Activated CD4-positive, alpha-beta T cell treated with anti-CD3 and anti-CD28 coated beads, Interleukin-2, amount 50 U/mL, for 16 hours (primary cell): ENCODE measurements at places on chromosomes 16 and 17.

DNA sequence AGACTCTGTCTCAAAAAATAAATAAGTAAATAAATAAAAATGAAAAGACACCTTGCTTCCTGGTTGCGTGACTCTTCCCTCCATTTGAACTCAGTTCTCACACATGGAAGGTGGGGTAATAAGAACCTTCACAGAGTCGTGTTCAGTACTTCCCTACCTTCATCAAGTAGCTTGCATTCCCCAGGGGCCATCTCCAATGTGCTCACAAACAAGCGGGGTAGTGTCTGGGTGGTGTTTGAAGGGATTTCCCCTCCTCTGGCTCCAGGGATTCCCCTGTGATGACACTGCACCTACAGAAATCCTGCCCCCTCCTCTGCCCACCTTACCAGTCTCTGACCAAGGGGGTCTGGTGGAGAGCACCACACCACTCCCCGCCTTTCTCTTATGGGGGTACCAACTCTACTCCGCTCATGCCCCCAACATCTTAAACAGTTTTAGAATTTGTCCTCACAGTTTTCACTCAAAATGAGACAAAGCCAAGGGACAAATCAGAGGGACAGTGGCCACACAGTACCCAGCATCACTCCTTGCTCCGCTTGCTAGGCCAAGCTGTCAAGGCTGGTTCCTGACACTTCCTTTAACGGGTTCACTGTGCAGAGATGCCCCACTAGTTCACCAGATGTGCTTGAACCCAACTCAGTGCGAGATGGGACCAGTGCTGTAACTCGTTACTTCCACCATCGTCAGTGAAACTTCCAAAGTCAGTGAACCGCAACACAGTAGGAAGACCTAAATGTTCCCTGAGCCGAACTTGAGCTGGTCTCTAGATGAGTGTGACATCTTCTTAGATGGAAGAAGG, 69.1 kb downstream of the COPRS start:
- no peak for DNase-seq

GRCh38 chr17:81018044-81018802, 16.7 kb upstream of the BAIAP2 start:
- DNase-seq, result peak; percentile 60

DNA sequence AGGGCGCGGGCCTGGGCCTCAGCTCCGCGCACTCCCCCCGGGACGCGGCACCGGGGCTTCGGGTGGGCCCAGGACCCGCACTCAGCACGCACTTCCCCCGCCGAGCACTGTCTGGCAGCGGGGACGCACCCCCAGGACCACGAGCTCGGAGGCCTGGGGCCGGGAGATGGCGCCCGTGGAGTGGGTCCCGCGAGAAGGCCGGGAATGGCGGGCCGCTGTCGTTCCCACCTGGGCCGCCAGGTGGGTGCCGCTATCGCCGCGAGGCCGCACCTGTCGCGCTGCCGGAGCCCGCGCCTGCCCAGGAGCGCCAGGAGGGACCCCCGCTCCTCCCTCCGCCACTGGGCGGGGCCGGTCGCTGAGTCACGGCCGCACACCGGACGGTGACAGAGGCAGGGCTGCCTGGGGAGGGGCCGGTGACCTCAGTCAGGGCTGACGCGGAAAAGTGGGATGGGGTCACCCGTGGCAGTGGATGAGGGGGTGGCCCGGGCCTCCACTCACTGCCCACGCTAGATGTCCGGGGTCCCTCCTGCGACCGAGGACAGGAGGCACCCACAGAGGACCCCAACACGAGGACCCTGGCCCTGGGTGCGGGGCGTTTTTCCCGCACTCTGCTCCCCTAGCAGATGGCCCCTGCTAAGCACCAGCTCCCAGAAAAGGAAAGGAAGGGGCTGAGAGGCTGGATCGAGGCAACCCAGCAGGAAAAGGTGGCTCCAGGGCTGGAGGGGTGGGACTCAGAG, 6.9 kb upstream of the ACTG1 start:
- peak; percentile 47 for DNase-seq

DNA sequence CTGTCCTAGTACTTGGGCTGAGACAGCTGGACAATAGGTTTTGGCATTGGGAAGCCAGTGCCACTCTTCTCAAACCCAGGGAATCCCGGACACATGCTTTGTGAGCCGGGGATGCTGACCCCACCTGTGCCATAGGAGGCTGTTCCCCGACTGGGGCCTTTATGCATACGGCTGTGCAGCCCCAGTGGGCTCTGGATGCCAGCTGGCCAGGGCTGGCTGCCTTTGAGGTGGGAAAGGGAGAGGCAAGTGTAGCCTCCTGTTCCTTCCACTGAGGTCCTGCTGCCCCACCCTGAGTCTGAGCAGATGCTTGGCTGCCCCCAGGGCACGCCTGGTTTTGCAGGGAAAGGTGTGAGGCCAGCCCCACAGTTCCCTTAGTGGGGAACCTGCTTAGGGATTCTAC, 105.7 kb downstream of the CCDC182 start:
- DNase-seq, result no peak

GRCh38 chr16:59950431-59950830, 1216.3 kb upstream of the GOT2 start:
- DNase-seq, result no peak

GRCh38 chr17:28864991-28865849, 10.4 kb downstream of the ERAL1 start:
- DNase-seq, result no peak

- DNase-seq, result no peak
Observed at GRCh38 chr17:73138541-73139138, 26.2 kb upstream of the SSTR2 start.

DNA sequence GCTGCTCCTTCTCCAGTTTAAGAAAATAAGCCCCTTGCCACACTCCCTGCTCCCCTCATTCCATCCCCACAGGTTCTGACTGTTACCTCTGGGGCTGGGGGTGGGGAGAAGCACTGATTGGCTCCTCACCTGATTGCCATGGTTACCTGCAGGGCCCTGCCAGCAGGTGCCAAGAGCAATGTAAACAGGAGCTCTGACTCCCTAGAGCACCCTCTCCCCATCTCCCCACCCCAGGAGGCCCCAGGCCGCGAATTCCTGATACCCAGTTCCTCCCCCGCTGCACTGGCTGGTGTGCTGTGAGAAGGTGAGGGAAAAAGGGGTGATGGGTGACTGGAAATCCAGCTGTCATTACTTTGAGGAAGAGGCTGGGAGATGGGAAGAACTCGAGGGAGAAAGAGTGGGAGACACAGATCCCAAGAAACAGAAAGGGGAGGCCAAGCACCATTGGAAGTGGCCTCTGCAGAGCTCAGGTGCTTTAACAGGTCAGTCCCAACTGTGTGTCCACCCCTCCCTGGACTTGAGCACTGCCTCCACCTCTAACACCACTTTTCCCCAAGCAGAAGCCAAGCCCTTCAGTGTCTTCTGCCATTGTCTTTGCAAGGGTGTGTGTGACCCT, 4.5 kb downstream of the PCGF2 start:
- no peak for DNase-seq

DNA sequence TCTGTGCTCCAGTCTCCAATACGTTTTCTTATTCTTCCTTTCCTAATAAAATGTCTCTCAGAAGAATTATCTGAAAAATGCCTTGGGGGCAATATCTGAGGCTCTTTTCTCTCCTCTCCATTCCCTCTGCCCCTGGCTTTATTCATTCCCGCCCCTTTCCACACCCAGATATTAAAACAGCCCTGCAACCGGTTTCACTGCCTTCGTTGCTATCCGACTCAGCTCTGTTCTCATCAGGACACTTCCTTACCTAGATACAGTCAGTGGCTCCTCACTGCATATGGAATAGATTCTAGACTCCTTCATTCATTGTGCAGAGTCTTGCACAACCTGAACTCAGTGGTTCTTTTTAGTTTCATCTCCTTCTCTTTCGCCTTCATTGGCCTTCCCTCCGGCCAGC, 52.0 kb upstream of the TEKT3 start:
- DNase-seq, result no peak

GRCh38 chr17:82202981-82203380, 9.7 kb downstream of the CCDC57 start:
- DNase-seq, result peak; percentile 33

- DNase-seq, result no peak
Observed at GRCh38 chr17:68760141-68760475, 158.9 kb upstream of the FAM20A start.

GRCh38 chr16:86575095-86575685, 3.2 kb upstream of the FOXL1 start:
- no peak for DNase-seq

- no peak for DNase-seq
Observed at GRCh38 chr16:4736546-4736945, 2.2 kb downstream of the DNAAF8 start.

GRCh38 chr17:76131051-76131691, 9.9 kb downstream of the FOXJ1 start:
- DNase-seq, result no peak

GRCh38 chr17:82528484-82529265, 9.1 kb downstream of the FOXK2 start:
- DNase-seq, result no peak

DNA sequence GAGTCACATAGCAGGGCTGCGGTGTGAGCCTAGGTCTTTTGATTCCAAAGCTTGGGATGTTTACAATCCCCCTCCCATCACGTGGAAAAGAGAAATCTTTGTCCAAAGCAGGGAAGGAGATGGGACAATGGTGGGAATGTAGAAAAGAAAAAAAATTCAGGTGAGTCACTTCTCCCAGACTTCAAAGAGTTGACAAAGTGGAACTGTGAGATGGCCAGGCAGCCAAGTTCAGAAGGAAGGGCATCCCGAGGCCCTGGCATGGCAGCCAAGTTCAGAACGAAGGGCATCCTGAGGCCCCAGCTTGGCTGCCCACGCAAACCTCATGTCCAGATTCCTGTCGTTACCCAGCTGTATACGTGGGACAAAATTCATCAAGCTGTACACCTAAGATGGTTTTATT, 47.5 kb downstream of the FOXL1 start:
- no peak for DNase-seq

DNA sequence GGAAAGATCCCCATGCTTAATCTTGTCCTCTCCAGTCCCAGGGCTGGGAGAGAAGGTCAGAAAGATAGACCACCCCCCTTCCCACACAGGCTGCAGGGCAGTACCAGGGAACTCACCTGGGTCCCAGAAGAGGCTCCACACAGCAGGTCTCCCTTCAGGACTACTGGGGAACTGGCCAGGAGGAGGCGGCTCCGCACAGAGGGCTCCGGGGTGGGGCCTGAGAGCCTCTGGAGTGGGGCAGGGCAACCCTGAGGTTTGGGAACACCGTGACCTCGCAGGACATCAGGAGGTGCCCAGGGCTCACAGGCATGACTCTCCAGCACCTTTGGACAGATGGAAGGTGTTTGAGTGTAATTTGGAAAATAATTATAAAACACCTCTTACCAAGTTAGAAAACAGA, 11.0 kb downstream of the ABCA3 start:
- DNase-seq, result no peak

DNA sequence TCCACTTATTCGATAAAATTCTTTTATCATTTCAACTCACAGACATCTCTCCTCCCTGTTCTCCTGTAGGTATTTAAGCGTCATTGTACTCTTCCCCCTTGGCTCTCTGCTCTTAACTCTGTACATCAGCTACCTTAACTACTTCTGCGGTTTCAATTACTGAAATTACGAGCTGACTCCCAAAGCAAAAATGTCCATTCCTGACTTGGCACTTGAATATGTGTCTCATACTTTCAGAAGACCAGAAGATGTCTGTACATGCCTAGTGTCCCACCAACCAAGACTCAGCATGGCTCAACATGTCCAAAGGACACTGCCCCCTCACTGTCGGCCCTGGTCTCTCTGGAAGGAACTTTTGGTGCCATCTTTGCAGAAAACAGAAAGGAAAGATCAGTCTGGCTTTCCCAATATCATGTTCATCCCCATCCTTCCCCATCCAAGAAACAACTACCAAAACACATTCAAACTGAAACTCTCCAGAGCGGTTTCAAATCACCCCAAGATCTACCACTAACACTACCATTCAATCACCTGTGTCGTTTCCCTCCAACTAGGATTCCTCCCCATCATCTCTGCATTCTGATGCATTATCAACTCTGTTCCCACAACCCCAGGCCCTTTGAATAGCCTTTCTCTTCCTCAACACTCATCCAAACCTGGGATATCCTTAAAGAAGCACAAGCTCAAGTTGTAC, 74.9 kb downstream of the ZFHX3 start:
- no peak for DNase-seq

DNA sequence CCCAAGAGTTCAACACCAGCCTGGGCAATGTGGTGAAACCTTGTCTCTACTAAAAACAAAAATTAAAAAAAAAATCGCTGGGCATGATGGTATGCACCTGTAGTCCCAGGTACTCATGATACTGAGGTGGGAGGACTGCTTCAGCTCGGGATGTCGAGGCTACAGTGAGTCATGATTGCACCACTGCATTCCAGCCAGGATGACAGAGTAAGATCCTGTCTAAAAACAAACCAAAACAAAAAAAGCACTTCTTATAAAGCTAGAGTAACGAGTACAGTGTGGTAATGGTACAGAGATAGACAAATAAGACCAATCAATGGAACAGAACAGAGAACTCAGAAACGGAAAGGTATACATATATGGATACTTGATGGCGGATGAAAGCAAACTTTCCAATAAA, 4.4 kb downstream of the NSMCE1 start:
- no peak for DNase-seq

- DNase-seq, result no peak
Observed at GRCh38 chr16:3478242-3478925, 16.9 kb downstream of the C16orf90 start.

DNA sequence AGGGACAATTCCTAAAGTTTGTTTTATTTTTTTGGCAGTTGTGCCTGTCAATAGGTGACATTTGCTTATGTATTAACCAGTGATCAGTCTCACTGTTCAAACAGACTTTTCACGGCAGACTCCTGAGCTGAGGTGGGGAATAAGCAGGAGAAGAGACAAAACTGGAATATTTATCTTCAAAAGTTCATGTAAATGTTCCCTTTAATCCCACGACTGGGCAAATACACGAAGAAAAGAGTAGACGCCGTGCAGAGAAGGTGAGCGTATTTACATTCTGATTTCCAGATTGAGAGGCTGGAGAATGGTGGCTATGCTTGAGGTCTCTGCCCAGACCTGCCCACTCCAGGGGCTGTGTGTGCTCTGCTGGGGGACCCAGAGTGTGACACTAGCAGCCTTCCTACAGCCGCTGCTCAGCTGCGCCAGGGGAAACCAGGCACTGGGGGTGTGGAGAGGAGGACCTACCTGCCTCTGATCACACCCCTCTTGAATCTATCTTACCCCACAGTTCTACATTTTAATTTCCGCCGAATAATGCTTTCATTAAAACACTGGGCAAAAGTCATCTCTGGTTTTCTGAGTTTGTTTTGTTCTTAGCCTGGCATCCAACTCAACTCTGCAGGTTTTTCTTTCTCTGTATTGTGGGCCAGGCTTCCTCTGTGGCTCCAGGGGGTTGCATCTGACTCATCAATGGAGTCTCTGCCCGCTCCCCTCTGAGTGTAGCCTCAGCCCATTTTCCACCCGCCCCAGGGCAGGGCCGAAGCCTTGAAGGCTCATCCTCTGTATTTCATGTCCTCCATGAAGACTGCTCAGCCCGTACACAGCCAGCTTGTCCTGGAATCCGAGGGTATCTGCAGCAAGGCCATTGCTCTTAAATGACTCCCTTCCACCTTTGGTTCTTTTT, 237.1 kb downstream of the NTN1 start:
- no peak for DNase-seq
